ENCODE measurements at places on chromosomes 5 and 9.
A peak's percentile ranks its signal among the peaks of the same experiment; 100 is the strongest.

DNA sequence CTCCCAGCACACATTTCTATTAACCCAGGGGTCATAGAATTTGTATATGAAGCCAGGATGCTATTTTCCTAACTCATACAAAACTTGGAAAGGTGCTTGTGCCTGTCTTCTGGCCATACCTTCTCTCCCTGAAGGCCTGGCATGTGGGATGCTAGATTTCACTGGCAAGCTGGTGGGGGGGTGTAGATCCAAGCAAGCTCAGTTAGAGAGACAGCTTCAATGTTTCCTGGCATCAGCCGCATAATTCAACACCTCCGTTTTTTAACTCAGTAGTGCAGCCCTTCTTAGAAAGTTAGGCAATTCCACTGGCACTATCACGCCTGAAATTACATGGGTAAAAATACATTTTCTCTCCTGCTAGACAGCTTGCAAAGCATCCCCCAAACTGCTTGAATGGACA is 51.8 kb downstream of the MEGF10 start:
- DNase-seq: no peak

DNA sequence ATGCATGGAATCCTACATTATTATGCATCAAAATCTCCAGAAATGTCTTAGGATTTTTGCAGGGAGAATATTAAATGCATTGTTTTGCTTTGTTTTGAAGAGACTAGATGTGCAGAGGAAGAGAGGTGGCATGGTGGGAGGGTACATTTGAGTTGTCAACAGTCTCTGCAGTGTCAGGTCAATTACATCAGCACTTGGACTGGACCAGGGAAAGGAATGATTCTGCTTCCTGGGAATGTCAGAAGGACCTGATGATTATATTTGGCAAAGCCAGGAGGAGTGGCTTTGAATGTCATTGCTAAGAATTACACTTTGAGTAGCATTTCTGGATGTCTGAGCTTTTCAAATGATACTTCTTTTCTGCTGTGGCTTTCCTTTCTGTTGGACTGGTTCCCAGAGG is 17.5 kb upstream of the TMEFF1 start:
- DNase-seq: peak; percentile 55

- DNase-seq: no peak
Measured at GRCh38 chr9:134679616-134680392, 38.2 kb downstream of the COL5A1 start.

DNA sequence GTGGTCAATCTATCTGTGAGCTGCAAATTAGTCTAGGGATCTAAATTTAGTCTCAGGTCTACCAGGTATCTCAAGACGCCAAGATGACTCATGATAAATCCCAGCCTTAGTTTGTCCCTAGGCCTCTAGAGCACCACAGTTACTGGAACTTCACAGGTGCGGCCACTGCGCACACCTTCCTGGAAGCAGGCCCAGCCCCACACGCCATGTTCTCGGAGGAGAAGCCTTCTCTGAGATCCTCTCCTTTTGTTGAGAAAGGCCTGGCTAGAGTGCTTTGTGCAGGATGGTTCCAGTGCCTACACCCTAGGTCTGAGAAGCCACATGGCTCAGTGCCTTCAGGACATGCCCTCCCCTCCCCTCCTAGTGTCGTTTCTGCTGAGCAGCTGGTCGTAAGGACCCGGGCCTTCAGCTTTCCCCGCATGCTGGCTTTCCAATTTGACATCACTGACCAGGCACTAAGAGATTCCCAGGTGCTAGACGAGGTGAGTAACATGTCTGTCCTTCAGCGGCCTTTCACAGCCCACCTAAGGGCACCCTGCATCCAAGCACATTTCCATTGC is 51.9 kb downstream of the IPPK start:
- DNase-seq: no peak

DNA sequence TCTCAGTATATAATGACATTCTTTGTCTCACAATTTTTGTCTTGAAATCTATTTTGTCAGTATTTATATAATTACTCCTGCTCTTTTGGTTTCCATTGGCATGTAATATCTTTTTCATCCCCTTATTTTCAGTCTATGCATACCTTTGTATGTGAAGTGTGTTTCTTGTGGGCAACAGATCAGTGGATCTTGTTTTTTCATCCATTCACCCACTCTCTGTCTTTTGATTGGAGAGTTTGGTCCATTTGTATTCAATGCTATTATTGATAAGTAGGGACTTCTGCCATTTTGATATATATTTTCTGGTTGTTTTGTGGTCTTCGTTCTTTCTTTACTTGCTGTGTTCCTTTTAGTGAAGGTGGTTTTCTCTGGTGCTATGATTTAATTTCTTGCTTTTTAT is 10.9 kb downstream of the RIC1 start:
- DNase-seq: no peak

GRCh38 chr9:121383715-121384114 is 13.7 kb upstream of the STOM start:
- no peak for DNase-seq

DNA sequence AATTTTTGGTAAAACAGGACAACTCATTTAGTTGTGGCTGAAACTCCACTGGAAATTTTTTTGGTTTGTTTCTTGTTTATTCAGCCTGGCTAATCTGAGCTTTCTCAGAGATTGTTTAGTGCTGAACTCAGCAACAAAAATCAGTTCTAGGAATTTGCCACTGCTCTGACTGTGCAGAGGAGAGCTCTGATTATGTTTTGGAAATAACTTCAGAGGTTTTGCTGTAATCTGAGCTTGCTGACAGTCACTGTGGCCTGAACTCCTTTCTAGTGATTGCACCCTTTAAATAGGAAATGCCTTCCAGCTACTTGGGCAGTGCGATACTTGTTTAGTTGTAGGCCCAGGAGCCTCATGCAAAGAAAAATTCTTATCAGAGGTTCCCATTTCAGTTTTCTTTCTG is 60.2 kb downstream of the OSTF1 start:
- no peak for DNase-seq

DNA sequence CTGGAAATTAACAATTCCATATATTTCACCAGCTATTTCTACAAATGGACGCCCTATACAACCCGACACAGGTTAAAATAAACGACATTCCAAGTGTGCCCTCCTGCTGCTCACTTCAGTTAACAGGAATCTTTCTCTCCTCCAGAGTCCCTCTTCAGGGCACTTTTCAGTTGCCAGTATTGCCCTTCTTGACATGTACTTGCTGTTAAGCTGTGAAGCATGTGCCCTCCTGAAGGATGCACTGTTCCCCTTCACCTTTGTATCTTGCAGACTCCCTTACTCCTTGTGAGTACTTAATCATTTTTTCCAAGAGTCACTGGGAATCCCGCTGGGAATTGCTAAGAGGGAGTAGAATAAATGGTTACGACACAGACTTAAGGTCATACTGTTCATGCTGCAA is 364.1 kb downstream of the CTNND2 start:
- peak; percentile 68 for DNase-seq

DNA sequence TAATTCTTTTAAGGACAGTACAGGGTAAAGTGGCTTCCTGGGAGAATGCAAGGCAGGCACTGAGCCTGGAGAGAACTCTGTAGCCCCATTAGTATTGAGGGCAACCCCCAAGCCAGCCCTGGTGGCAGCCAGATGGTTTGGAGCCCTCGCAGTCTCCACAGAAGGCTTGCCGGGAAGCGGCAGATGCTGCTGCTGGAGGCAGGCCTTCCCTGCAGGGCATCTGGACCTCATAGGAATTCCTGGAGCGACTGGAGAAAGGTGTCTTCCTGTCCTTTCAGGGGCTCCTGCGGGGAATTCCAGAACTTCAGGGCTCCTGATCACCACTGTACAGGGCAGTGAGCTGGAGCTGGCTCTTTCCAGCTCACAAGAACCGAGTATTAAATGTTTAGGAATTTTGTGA is 167.5 kb downstream of the INSYN2B start:
- DNase-seq: no peak

GRCh38 chr5:121725450-121725849 is 126.2 kb upstream of the FTMT start:
- DNase-seq: no peak

DNA sequence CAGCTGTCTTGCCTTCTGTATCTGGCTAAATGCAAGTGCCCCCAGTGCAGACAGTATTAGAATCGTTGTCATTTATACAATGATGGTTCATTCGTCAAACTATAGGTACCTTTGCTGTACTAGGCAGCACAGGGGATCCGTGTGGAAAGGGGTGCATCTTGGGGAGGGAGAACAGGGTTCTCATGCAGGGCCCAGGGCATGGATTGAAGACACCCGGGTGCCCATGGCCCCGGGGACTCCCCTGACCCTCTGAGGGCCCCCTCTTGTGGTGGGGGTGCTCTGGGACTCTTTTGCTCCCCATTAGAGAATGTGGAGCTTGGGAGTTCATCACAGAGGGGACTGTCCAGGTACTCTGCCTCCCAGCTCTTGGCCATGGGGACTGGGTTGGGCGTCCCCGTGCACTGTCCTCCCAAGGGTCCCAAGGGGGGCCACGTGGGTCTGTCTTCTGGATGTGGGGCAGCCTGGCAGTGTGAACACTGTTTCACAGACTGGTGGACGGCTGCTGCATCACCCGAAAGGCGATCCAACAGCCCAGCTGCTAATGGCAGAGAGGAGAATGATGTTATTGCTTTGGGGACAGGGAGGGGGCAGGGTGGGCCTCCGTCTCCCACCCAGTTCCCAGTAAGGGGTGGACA is 36.9 kb upstream of the RXRA start:
- no peak for DNase-seq

DNA sequence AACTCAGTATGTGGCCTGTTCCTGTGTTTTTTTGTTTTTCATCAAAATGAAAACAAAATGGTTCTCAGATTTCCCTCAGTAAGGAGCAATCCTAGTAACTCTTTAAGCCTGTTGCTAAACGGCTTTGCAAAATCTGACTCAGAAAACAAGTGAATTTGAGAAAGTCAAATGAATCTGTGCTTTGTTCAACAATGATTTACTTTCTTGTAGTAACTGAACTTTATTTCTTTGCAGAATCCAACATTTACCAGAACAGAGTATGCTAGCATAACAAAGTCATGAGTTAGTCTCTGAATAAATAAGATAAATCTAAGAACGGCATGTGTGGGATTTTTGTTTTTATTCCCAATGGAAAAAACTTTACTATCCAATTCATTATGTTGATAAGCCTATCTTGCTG is 93.8 kb downstream of the OXCT1 start:
- no peak for DNase-seq

- DNase-seq: no peak
Measured at GRCh38 chr5:50964746-50965653, 298.6 kb downstream of the PARP8 start.

DNA sequence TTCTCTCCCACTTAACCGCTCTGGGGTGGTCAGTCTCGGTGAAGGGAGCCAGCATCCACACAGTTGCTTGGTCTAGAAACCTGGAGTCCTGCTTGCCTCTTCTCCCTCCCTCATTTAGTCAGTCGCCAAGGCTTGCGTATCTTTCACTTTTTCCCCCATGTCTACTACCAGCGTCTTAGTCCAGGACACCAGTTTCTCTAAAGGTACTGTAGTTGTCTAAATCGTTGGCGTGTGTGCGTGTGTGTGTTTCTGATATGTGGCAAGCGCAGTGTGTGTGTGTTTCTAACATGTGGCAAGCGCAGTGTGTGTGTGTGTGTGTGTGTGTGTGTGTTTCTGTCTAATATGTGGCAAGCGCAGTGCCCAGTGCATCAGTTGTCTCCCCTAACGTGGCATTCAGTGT is 641 bp downstream of the ATP6V1G1 start:
- no peak for DNase-seq

GRCh38 chr5:427415-428087 is 15.4 kb upstream of the EXOC3 start:
- no peak for DNase-seq

- no peak for DNase-seq
Measured at GRCh38 chr9:96135753-96136290, 166.2 kb downstream of the HSD17B3 start.

DNA sequence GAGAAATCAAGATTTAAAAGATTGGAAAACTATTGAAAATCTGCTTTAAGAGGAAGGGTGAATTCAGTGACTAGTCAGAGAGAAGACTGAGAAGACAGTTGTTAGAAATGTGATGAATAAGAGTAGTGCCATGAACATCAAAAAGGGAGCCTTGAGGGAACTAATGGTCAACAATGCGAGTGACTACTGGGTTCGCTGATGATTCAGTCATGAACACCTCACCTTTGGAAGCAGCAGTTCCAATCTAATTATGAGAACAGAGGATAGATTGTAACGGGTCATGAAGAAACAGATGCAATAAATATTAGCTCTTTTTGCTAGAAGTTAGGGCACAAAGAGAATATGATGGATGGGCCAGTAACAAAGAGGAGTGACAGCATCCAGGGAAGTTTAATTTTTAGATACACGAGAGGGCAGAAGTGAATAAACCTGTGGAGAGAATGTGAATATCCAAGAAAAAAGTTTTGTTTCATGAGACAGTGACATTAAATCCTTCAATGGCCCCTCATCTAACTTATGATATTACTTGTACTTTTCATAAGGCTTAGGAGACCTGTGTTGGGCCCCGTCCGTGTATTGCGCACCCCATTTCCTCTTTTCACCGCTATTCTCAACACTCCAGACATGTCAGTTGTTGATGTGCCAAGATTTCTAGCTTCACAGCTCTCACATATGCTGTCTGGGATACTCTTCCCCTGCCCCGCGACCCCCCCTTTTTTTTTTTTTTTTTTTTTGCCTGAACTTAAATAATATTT is 23.5 kb upstream of the IFNE start:
- DNase-seq: no peak

DNA sequence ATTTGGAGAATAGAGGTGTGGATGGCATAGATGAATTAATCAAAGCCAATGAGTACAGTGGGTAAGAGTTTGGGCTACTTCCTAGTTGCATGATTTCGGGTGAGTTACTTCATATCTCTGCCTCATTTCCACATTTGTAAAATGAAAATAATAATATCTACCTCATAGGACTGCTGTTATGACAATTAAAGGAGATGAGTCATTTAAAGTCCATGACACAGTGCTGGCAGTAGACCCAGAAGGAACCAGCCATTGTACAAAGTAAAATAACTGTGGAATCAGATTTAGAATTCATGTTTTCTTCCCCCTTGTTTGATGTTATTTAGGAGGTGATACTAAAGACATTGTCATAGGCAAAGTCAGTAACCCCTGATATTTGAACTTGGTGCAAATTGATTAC is 139.5 kb upstream of the SLC27A6 start:
- DNase-seq: no peak

- DNase-seq: no peak
Measured at GRCh38 chr9:100269656-100270055, 83.1 kb downstream of the TEX10 start.

- no peak for DNase-seq
Measured at GRCh38 chr5:118405650-118406061, 582.7 kb downstream of the DTWD2 start.

- DNase-seq: no peak
Measured at GRCh38 chr9:24986331-24986730, 440.6 kb upstream of the IZUMO3 start.

DNA sequence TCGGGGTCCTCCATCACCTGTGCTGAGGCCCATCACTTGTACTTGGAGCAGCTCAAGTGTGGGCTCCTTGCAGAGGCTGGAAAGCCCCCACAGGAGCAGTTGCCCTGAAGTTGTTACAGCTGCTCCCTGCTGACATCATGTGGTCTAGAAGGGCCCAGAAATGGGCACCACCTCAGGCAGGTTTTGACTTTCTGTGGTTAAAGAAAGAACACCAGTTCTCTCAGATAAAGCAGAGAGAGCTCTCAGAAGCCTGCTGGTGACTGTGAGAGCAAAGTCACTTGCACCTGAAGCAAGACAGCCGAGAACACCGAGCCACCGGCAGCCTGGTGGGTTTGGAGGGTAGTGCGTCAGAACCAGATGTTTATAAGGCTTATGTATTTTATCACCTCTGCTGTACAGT is 70.4 kb downstream of the MVB12B start:
- no peak for DNase-seq

Data from NCI-H460 (cell line).